Activated T-helper 1 cell treated with anti-CD3 and anti-CD28 coated beads, Interleukin-2, amount 50 U/mL, for 16 hours (primary cell): ENCODE measurements at places on chromosomes 7 and 10.

DNA sequence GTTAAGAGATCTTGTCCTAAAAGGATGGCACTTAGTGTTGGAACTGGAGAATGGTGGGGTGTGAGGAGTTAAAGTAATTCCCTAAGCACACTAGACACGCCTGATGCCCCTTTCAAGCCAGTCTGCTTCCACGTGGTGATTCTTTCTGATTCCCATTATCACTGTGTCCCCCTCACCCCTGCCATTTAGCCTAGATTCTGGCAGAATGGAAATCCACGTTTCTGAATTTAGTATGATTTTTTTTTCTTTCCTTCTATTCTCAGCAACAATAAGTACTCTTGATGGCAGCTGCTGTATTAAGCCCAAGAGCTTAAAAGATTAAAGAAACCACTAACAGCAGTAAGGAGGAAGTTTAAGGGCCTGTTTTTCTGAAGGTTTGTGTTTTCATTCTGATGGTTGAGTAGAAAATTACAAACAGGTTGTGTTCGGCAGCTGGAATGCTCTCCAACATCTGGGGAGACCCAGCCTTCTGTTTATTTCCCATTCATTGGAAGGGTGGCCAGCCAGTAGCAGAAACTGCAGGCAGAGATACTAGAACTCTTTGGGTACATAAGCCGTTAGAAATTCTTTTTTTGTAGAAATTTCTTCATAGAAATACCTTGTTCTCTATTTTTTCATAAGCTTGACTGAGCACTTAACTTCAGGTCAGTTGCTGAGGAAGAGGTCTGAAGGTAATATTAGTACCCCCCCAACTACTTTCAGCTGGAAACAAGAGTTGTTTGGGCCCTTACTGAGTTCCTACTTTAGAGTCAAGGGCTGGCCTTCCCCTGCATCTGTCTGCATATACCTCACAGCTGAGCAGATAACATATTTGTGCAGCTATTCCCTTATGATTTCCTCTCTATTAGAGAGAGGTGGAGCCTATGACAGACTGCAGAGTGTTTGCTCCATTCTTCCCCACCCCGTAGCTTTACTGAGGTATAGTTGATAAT is 355.1 kb downstream of the AUTS2 start:
- DNase-seq: no peak

- DNase-seq: no peak
These were observed 10.2 kb upstream of the REPIN1 start for GRCh38 chr7:150358433-150358832.

GRCh38 chr7:143408252-143408685 is 387 bp downstream of the EPHA1 start:
- DNase-seq: no peak

- no peak for DNase-seq
These were observed 52.2 kb downstream of the DIP2C start for GRCh38 chr10:637221-637620.

DNA sequence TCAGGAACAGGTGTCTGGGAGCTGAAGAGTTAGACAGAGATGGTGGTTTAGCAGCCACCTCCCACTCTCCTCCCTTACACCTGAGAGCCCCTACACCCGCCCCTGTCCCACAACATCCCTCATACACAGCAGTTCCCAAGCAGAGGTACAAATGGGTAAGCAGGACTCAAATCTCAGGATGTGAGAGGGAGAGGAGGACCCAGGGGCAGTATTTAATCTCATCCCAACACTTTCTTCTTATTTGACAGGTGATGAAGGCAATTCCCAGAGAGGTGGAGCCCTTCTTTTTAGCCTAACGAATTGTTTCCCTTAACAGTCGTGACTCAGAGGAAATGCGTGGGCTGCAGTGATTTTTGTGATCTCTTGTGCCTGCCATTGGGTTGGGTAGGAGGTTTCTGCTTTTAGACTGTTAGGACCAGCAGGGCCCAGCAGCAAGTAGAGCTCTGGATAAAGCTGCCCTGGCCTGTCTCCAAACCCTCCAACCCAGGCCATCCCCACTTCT is 191.3 kb downstream of the HECW1 start:
- no peak for DNase-seq

DNA sequence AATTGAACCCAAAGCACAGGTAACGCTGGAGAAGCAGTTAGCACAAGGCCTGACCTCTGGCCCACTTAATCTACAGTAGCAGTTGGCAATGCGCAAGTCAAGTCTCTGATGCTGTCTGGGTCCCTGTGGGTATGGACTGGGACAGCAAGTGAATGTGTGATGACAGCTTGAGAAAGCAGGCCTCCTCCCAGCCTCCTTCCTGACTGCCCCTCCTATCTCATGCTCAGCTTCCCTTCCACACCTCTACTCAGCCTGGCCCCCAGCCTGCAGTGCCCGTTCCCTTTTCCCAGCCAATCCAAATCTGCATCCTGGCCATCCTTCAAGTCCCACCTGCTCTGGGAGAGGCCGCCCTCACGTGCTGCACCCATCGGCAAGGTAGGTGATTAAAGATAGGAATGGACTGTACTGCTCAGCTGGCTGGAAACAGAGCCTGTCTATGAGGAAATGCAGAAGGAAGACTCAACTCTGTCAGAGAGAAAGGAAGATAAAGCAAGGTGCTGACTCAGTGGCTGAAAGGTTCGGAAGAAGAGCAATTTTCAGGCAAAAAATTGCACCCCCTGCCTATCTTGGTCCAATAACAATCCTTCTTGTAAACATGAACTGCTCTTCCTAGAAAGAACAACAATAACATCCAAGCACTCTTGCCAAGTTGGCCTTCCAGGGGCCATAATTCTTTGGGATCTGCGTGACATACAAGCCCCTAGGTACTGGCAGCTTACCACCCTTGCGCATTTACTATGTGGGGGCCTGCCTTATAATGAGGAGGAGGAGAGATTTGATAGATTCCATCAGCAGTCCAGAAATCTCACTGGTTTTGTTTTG is 16.6 kb upstream of the FGFR2 start:
- no peak for DNase-seq

DNA sequence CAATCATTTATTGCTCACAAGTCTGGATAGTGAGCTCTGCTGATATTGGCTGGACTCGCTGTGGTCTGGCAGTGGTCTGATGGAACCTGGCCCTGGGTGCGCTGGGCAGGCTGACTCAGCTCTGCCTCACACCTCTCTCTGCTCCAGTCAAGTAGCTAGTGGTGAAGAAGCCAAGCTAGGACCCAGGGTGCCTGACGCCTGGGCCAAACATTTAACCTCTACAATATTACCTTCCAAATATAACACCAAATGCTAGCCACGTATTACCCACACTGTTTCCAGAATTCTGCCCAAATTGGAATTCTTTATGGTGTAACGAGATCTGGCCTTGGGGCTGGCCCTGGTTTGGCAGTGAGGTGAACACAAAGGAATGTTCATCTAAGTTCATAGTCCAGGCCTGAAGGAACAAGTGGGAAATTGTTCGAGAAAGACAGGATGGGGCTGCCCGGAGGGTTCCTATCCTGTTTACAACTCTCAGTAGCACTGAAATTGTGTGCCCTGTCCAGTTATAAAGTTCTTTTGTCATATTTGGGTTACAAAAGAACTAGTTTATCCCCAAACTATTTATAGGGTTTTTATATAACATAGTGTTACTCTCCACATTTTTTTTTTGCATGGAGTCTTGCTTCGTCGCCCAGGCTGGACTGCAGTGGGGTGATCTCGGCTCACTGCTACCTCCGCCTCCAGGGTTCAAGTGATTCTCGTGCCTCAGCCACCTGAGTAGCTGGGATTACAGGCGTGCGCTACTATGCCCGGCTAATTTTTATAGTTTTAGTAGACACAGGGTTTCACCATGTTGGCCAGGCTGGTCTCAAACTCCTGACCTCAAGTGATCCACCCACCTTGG is 16.3 kb downstream of the OR2AE1 start:
- no peak for DNase-seq

- DNase-seq: no peak
These were observed 2.9 kb downstream of the NPC1L1 start for GRCh38 chr7:44538093-44538797.

GRCh38 chr10:24344279-24344678 is 135.3 kb downstream of the KIAA1217 start:
- no peak for DNase-seq

DNA sequence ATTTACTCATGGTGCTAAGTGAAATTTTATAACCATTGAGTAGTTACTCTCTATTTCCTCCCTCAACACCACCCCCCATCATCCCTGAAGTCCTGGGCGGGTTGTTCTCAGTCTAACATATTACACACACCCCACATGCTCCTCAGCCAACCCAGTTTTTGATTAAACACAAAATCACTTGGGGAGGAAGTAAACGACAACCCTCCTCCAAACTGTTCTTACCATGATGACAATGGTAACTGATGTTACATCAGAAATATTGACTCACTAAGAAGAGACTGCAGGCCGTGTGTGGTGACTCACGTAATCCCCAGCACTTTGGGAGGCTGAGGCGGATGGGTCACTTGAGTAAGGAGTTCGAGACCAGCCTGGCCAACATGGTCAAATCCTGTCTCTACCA is 44.2 kb downstream of the RAB11FIP2 start:
- DNase-seq: no peak

GRCh38 chr7:151225948-151226510 is 976 bp downstream of the ABCF2 start:
- no peak for DNase-seq

DNA sequence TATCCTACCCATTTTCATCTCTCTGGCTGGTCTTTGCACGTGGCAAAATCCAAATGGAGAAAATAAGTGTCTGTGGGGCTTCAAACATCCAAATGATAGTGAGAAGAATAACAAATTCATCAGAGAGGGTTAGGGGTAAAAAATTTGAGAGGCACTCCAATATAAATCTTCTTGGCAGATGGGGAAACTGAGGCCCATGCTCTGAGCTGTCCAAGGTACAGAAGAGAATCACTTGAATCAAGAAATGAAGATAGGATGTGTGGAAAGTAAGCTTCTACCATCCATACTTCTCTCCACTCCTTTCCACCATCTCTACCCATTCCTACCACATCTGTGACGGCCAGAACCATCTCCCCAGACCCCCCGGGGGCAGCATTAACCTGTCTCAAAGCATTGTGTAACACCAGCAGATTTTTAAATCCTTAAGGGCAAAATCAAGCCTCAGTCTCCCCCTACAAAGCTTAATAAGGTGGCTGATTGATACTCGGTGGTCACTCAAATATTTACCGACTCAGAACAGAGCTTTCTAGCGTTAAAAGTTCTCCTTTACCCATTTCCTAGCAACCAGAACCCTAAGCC is 818 bp downstream of the GOT1 start:
- no peak for DNase-seq

DNA sequence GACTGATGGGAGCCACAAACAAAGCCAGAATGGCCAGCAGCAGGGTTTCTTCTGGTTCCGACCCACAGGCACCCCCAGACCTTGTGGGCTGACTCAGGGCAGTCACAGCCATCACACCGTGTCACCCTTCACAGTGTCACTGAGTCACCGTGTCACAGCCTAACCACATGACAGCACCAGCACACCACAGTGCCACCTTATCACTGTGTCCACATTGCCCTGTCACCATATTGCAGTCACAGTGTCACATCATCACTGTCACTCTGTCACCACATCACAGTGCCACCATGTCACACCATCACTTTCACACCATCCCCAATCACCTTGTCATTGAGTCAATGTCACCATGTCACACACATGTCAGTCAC is 77.0 kb downstream of the OAT start:
- DNase-seq: no peak

DNA sequence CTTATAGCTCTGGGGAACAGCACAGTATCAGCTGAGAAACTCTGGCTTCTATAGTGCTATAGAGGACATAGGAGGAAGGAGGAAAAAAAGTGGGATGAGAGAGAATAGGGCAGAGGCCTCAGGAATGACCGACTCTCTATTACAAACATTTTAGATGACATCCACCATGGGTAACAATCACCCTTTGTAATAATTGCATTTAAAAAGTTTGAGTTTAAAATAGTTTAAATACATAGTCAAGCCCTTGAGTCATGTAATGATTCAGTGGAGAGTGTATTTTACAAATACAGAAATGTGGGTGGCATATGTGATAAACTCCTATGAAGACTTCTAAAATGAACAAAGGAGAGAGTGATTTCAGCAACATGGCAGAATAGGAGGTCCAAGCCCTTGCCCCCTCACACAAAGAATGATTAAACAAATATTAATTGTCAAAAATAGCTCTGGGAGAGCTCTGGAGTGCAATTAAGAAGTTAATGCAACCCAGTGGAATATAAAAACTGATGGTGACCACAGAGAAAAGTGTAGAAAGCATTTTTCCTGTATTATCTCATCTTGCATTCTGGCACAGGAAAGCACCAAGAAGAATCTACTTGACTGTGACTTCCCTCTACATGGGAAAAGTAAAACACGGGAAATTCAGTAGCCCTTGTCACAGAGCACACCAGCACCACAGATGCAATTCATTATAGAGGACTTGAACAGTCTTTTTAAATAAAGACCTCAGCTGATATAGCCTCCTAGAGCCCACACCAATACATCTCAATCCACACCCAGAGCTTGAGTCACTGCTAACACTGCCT is 569.0 kb upstream of the SORCS1 start:
- no peak for DNase-seq

DNA sequence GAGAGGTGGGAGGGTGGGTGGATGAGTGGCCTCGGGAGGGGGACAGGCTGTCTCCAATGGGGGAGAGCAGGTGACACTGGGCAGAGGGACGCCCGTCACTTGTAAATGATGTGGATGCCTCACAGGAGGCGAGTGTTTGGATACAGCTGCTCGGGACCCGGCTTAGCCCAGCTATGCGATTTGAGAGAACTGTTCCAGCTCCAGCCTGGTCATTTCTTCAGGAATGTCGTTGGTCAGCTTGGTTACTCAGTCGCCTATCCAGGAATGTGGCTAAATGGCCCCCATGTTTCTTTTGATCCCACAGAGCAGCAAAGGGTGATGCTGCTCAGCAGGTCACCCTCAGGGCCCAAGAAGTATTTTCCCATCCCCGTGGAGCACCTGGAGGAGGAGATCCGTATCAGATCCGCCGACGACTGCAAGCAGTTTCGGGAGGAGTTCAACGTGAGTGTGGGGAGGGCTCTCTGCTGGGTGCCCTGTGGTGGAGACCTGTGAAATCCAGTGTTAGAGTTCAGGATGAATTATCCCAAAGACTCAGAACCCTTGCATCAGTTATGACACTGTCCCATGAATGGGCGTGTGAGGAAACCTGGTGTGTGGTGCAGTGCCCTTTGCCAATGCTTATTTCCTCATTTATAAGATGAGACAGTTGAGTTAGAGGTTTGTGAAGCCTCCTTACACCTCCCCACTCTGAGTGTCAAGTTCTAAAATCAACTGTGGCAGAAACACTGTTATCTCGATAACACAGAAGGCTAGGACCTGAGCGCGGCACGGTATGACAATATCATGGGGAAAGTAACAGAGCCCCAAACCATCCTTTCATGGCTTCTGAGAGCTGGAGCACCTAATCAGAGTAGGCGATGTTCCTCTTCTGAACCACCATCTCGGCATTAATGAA is 76.8 kb downstream of the MKI67 start:
- DNase-seq: no peak

GRCh38 chr7:37408291-37409228 is 40.1 kb downstream of the ELMO1 start:
- no peak for DNase-seq

DNA sequence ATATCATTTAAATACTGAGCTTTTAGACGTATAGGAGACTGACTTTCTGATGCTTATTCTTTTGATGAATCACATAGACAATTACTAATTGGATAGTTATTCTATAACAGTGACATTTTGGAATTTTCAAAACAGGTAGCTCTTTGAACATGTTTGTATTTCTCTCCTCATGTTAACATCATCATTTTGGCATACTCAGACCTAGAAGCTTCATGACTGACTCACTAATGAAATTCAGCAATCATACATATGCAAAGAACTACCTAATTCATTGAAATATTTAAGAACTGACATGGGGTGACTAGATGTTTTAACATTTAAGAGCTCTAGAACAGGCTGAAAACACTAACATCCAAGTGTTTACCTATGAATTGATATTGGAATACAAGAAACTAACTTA is 192.3 kb downstream of the VTI1A start:
- no peak for DNase-seq
